WERI-Rb-1 (cell line): ENCODE measurements at places on chromosomes 2 and 18.
A peak's percentile ranks its signal among the peaks of the same experiment; 100 is the strongest.

- no peak for DNase-seq
Measured at GRCh38 chr2:62185475-62186155, 10.3 kb upstream of the B3GNT2 start.

GRCh38 chr2:205720451-205720902 is 38.2 kb downstream of the NRP2 start:
- DNase-seq: no peak

DNA sequence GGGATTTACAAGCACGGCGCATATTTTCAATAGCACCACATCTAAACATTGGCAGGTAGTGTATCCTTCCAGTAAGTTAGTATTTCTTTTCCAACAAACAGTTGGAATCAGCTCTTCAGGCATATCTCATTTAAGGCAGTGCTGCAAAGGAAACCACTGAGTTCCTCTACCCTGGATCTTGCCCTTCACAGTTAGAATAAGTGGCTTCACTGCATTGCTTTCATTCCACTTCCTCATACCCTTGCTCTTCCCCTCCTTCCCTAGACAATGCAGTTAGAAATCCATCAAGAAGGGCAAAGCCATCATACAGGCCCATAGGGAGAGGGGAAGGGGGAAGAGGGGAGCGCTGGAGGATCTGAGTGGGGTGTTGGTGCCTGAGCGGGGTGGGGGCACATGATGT is 173.7 kb downstream of the FBXO15 start:
- DNase-seq: no peak

GRCh38 chr2:10620481-10620880 is 69.3 kb downstream of the NOL10 start:
- DNase-seq: no peak

DNA sequence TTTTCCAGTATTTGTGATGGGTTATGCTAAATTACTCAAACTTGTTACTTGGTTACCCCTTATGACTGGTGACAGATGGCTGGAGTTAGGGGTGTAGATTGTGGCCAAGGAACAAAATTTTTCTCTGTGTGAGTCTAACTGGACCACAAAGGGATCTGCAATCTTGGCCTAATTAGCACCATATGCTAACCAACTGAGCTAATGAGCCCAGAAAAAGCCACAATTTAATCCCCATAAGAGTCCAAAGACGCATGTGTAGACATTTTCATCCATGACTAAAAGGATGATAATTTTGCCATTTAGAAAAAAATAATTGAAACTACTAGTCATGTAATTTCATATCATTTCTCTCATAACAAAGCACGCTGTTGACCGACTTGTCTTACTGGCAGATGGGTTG is 151.2 kb downstream of the ABCA12 start:
- no peak for DNase-seq

- DNase-seq: no peak
Measured at GRCh38 chr18:10863026-10863425, 286.3 kb downstream of the PIEZO2 start.

DNA sequence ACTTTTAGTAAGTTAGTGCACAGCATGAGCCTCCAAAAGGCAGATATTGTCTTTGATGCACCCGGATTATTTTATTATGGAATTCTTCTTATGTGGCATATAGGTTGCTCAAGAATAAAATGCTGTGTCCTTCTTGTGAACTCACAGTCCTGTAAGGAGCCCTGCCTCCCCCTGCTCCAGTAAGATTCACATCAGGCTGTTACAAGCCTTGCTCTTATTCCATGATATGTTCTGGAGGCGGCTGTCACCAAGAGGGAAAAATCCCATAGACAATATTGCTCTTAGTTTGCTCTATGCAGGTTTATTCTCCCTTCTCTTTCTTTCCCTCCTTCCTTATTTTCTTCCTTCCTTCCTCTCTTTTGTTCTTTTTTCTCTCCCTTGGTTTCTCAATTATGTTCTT is 182.3 kb downstream of the MYT1L start:
- DNase-seq: no peak

GRCh38 chr2:239957681-239958472 is 67.3 kb downstream of the NDUFA10 start:
- DNase-seq: no peak

DNA sequence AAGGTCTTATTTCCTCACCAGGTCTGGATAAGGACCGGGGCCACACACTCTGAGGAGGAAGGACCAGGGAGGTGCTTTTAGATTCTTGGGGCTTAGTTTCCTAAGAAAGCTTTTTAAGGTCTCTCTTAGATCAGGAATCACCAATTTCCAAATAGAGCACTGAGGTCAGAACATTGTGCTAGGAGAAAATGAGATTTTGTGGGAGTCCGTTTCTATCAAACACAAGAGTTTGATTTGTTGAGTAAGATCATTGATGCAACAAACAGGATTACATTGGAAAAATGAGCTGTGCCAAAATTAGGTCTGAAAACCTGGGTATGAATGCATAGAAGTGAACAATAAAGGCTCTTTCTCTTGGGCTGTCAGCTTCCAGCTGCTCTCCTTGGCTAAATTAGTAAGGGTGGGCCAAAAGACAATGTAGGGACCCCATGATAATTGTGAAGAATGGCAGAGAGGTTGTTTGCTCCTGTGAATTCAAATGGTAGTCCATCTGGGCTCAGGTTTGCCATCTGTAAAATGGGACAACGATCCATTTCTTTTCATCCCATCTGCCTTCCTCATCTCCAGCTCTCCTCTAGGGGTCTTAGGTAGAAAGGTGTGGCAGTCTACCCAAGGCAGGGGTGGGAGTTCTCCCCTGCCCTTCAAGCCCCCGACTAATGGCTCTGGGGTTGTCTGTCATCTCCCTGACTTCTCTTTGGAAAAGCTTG is 20.0 kb downstream of the IGFBP2 start:
- no peak for DNase-seq

DNA sequence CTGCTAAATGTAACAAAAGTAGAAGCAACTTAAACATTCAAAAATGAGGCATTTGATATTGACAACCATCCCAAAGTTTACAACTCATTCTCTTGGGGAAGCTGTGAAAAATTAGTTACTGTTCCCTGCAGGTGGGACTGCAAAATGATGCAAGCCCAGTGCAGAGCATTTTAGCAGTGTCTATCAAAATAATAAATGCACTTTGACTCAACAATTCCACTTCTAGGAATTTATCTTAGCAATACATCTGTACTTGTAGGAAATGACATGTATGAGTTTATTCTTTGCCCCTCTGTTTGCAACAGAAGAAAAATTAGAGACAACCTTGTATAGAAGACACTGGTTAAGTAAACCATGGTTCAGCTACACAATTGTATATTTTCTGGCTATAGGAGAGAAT is 48.0 kb upstream of the TLK1 start:
- no peak for DNase-seq

DNA sequence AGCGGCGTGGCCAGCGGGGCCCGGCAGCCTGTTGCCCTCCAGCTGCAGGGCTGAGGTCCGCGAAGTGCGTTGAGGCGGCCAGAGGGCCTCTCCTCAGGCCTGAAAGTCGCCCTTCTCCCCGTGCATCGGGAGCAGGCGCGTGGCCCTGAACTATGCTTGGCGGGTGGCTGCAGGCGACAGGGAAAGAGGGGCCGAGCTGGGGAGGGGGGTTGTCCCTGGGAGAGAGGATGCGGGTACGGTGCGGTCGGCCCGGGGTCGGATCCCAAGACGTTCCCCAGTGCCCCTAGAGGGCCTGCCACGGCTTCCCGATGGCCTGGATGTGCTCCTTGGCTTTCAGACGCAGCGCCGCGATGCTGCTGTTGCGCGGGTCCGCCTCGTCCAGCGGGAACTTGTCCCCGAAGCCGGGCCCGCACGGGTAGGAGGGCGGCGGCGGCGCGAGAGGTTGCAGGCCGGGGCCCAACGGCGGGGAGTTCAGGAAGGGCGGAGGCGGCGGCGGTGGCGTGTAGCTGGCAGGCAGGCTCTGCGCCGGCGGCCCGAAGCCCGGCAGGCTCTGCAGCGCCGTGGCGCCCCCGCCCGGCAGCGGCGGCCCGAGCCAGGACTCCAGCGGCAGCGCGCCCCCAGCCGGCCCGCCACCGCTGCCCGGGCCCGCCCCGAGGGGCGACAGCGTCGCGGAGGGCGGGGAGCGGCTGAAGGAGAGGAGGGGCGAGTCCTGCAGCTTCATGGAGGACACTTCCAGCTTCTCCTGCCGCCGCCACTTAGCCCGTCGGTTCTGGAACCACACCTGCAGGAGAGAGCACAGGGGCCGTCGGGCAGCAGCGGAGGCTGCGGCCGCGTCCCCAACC is 4.3 kb downstream of the RAX start:
- no peak for DNase-seq

- no peak for DNase-seq
Measured at GRCh38 chr2:198698230-198698629, 759.5 kb downstream of the SATB2 start.

DNA sequence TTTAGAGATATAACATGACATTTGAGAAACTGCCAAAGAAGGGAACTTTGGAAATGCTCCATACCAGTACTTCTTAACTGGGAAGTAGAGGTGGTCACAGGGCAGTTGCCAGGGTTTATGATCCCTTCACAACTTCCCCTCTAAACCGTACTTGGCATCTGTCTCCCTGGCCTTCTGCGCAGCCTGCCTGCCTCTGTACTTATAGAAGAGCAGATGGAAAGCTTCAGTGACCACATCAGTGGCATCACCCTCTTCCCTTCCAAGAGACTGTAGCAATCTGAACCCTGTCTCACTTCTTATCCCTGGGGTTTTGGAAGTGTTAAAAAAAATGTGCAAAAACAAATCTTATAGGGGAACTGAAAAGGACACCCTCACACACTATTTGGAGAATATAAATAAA is 64.1 kb downstream of the EIF2AK3 start:
- DNase-seq: no peak

DNA sequence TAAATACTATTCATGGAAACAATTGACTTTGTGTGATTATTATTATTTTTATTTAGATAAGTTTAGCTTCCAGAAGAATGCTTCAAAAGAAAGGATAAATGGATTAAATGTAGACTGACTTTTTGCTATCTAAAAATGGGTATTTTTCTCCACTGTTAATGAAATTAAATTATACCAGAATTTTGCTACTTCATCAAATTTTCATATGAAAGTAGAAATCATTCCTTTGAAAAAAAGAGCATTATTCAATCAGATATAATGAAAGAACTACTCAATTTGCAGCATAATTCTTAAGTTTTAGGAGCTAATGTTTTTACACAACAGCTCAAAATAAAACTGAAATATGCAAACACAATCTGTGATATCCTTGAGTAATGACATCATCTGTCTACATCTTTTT is 1424.6 kb downstream of the DPP10 start:
- no peak for DNase-seq

- DNase-seq: no peak
Measured at GRCh38 chr2:77469106-77469505, 53.1 kb downstream of the LRRTM4 start.

- DNase-seq: no peak
Measured at GRCh38 chr2:3348767-3349166, 28.9 kb downstream of the EIPR1 start.

DNA sequence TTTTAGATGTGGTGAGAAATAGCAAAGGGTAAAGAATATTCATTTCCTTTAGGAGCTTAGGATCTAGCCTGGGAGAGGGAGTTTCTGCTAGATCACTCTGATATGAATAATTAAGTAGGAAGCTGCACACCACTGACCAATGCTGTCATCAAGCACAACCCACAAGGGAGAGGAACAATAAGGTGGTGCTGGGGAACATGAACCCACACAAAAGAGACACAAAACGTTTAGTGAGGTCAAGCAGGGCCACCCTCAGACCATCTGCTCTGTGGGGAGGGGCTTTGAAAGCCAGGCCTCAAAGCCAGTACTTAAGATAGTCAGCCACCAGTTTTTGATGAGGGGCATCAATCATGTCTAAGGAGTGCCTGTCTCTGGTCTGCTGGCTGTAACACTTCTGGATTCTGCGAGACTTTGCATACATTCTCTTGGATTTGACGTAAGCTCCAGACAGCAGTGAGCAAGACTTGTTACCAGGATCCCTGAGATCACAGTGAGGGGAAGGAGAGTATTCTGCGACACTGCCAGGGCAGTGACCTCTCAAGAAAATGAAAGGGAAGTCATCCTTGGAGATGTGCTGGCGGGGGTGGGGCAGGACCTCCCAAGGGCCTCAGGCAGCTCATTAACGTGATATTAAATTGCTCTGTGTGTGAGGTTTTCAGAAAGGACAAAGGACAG is 127.0 kb downstream of the CCBE1 start:
- DNase-seq: peak; percentile 94

- peak; percentile 56 for DNase-seq
Measured at GRCh38 chr2:54106631-54107454, 8.6 kb upstream of the ACYP2 start.

DNA sequence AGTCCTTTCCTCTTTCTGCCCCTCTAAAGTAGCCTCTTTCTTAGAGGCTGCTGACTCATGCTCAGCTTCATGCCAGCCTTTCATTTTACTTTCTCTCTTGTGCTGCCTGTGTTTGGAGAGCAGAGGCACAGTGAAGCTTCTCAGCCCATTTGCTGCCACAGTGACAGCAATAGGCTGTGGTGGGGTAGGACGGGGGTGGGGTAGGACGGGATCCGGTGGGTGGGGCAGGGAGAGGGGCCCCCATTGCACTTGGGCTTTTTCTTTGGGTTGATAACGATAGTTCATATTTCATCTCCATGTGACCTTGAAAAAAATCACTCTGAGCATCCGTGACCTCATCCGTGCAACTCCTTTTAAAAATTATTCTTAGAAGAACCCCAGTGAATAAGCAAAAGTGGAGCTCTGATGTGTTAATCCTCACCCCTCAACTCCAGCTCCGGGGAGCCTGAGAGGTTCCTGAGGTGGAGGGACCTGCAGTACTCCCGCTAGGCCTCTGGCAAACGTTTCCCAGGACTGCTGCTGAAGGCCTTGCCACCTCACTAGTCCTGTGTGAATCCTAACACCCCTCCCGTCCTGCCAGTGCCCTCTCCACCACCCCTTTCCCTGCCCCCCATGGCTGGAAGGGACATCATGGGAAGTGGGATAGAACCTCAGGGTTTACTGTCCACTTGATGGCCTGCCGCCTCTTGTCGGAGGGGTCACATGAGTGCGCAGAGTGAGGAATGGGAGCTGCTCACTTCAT is 70.8 kb downstream of the INPP4A start:
- DNase-seq: no peak

DNA sequence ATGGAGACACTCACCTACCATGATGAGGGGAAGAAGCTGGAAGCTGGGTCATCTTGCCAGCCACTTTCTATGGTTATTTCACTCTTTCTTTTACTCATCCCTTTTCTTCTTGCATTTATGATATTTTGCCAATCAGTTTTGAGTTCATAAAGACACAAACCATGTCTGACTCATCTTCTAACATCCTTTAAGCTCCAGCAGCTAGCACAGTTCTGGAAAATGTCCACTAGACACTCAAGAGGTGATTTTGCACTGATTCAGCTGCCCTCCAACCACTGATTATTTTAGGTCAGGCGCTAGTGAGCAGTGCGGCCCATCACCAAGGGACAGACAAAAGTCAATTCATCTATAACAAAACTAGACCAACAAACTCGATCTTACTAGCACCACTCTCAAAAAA is 537.1 kb upstream of the ID2 start:
- no peak for DNase-seq
